Kidney epithelial cell (primary cell): ENCODE measurements at places on chromosomes 2 and 18.
A peak's percentile ranks its signal among the peaks of the same experiment; 100 is the strongest.

GRCh38 chr2:166239548-166239947 is 111.7 kb upstream of the SCN1A start:
- DNase-seq: peak; percentile 75

GRCh38 chr2:99600981-99601651 is 111.3 kb upstream of the REV1 start:
- DNase-seq: no peak

- DNase-seq: no peak
Observed at GRCh38 chr18:34909637-34910364, 131.4 kb upstream of the MAPRE2 start.

GRCh38 chr2:26792720-26793119 is 6.9 kb downstream of the CENPA start:
- no peak for DNase-seq

DNA sequence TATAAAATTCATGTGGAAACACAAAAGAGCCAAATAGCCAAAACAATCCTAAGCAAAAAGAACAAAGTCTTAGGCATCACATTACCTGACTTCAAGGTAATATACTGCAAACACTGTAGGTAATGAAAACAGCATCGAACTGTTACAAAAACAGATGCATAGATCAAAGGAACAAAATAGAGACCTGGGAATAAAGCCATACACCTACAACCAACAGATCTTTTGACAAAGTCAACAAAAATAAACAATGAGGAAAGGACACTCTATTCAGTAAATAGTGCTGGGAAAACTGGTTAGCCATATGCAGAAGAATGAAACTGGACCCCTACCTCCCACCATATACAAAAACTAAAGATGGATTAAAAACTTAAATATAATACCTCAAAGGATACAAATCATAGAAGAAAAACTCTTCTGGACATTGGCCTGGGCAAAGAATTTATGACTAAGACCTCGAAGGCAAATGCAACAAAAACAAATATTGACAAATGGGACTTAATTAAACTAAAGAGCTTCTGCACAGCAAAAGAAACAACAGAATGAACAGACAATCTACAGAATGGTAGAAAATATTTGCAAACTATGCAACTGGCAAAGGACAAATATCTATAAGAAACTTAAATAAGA is 218.0 kb downstream of the PHLPP1 start:
- DNase-seq: no peak

DNA sequence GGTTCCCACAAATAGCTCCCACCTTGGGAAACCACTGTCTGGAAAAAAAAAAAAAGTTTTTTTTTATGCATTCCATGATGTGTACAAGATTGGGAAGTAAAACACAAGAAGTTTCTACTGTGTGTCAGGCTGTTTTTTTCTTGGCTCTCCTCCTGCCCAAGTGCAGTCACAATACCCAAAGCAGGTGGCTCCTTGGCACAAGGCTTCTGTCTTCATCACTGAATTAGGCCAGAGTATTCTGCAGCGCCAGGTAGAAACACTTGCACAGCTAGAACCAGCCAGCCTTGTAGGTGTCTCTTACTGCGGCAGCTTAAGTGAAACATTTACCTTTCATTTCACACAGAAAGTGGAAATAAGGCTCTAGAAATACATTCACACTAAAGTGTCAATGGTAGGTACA is 23.8 kb upstream of the MAL start:
- DNase-seq: no peak

DNA sequence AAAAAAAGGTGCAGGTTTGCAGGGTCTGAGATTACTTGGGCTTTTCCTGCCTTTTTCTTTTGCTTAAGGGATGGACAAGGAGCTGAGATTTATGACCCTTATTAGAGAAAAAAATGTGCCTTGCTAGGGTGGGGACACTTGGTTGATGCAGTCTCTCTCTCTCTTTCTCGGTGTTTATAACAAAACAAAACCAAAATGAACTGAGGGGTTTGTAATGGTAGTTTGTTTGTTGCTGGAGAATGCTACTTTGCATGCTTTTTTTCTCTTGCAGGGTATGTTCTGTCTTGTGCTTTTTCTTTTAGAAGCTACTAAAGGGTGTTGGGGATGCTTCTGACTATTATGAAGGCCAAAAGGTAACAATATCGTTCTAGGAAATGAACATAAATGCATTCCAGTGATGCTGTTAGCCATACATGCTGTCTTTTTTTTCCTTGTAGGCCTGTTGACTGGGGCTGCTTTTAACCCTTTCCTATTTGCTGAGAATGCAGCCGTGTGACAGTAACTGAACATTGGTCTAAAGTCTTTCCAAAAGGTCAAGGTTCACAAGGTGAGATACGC is 435 bp downstream of the ZNF532 start:
- no peak for DNase-seq

- no peak for DNase-seq
Observed at GRCh38 chr2:20627712-20628380, 23.1 kb downstream of the HS1BP3 start.

DNA sequence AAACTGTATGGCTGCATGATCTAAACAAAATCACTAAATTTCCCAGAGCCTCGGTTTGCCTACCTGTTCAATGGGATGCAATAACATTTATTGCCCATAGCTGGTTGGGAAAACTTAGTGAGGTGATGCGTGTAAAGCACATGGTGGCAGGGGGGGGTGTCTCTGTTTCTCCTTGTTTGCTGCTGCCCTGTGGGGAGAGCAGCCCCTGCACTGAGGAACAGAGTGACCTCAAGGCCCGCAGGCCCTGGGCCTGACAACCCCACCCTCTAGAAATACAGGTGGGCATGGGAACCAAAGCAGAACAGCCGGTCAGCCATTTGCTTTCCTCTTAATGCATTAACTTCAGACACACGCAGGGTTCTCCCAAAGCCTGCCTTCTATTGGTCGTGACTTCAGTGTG is 55.1 kb upstream of the SLC66A3 start:
- DNase-seq: no peak

GRCh38 chr18:25134861-25135260 is 217.1 kb downstream of the ZNF521 start:
- no peak for DNase-seq

DNA sequence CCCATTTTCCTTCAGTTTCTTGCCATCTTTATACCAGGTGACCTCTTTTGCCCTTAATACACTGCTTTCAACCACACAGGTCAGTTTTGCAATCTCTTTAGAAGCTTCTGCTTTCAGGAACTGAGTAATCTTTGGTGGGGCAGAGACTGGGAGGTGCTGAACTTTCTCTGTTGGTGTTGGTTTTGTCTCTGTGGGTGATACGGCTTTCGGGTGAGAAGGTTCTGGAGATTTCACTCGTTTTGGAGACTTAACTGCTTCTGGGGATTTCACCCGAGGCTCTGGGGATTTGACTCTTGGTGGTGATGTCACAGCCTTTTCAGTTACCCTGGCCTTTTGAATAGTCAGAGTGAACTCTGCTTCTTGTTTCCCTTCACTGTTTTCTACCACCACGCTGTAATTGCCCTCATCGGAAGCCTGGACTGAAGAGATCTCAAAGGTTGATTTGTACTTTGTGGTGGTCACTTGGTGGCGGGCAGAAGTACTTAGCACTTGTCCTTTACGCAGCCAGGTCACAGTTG is 50.4 kb downstream of the PLEKHA3 start:
- DNase-seq: no peak

DNA sequence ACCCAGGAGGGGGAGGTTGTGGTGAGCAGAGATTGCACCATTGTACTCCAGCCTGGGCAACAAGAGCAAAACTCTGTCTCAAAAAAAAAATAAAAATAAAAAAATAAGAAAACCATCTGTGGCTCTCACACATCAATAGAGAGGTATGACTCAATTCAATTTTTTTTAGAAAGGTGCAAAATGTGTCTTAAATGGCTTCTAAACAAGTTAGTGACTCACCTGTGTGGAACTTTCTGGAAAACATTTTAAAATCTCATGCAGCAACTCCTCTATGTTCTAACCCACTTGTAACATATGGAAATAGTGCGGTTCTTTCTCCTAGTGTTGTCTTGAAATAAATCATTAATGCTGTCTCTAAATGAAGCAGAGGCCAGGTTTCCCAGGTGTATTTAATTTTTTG is 10.7 kb upstream of the SULT1C4 start:
- no peak for DNase-seq

- DNase-seq: peak; percentile 5
Observed at GRCh38 chr2:225041207-225041850, 939 bp downstream of the DOCK10 start.

DNA sequence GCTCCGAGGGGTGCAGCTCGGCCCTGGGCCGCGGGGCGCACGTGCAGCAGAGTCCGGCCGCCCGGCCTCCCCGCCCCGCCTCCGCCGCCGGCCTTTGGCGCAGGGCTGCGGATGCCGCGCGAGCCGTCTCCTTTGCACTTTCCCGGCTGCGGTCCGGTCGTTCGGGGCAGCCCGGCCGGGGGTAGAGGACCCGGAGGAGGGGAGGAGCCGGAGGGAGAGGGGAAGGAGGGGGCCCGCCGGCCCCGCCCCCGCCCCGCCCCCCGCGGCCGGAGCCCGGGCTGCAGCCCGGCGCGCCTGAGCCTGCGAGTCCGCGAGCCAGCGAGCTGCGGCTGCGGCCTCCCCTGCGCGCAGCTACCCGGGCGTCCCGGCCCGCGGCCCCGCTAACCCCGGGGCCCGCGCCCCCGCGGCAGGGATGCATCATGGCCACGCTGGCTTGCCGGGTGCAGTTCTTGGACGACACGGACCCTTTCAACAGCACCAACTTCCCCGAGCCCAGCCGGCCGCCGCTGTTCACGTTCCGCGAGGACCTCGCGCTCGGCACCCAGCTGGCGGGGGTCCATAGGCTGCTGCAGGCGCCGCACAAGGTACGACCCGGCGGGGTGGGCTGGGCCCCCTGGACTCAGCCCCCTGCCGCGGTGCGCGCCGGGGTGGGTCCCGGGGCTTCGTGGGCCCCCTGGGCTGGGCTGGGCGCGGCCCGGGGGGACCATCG is at the start of gene FHOD3:
TSS of gene FHOD3 (plus strand) at position 297 of the 709 bp plus-strand sequence. CDS start at position 420, 123 bp downstream.
- DNase-seq: no peak

- no peak for DNase-seq
Observed at GRCh38 chr2:189527041-189527750, 53.4 kb downstream of the SLC40A1 start.
